ENCODE measurements at places on chromosomes 6 and 20.

DNA sequence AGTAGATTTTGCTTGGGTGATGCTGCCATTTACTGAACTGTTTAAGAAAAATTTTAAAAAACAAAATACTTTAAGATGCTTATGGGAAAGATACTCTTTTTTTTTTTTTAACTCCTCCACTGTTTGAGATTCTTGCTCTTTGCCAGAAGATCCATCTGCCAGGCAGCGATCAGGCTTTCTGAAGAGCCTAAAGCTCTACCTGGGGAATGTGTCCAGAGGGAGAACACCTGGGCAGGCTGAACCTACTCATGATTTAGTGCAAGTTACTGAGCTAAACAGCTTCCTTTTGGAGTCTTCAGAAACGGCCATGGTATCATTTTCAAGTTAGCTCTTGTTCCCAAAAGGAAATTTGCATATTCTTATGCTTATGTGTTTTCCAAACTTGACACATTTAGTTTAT, 23.5 kb upstream of the MLIP start:
- no peak for DNase-seq

GRCh38 chr6:5439749-5440148, 178.4 kb downstream of the FARS2 start:
- no peak for DNase-seq

DNA sequence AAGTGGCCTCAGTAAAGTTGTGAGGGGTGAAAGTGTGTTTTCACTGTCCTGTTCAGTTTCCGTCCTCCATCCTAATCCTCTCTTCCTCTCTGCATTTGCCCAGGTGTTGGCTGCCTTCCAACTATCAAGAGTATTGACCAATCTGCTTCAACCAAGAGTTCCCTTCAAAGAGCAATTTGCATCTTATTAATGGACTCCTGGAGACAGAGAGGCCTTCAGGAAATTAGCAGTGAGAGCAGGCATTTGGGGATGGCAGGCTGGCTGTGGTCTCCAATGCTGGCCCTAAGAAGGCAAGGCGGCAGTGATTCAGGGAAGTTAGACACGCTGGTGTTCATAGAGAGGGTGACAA, 77.2 kb downstream of the GPR6 start:
- no peak for DNase-seq

GRCh38 chr20:50516180-50516934, 6.2 kb downstream of the PTPN1 start:
- DNase-seq: no peak

GRCh38 chr6:32816746-32817204, at the start of gene HLA-DOB:
Gene HLA-DOB, minus strand, starts transcription at chr6:32817002. Its CDS starts 51 bp downstream, at chr6:32816951.
- no peak for DNase-seq

DNA sequence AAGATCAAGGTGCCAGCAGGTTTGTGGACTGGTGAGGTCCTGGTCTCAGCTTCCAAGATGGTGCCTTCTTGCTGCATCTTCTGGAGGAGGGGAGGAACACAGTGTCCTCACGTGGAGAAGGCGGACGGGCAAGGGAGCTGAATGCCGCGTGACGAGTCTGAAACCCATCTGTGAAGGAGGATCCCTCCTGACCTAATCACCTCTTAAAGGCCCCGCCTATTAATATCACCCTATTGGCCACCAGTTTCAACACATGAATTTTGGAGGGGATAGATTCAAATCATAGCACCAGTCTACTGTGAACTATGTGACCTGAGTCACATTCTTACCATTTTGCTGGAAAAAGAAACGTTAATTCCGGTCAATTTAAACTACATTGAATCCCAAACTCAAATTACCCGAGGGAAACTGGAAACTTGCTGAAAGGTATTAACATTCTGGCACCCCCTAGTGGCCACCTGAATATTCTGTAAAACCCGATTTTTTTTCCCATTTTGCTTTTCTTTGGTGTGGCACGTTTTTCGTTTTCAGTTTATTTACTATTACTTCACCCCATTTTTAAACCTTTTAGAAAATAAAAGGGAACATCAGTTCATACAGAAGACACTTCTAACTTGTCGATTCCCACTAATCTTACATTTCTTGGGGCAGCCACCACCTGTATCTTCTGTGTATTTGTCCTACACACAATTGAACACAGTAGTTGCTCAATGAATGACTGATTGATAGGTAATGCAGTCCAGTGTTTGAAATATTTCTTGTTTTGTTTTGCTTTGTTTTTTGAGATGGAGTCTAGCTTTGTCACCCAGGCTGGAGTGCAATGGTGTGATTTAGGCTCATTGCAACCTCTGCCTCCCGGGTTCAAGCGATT, 17.9 kb upstream of the CCDC170 start:
- DNase-seq: peak; percentile 59

DNA sequence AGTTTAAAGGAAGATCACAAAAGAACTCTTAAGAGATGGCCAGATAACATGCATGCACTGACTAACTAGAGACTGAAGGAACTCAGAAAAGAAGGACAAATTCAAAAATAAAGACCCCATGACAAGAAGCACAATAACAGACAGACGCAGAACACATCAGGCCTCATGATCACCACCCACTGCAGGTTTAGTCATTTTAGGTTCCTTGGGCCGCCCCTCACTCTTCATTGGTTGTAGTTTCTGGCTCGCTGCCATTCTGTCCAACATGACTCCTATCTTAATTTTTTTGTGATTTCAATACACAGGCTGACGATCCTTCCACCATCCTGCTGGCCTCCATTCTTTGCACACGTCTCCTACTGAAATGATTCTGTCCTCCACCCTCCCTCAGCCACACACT, 21.6 kb downstream of the STX7 start:
- DNase-seq: peak; percentile 41

- no peak for DNase-seq
Measured at GRCh38 chr6:10481101-10481500, 40.0 kb upstream of the GCNT2 start.

DNA sequence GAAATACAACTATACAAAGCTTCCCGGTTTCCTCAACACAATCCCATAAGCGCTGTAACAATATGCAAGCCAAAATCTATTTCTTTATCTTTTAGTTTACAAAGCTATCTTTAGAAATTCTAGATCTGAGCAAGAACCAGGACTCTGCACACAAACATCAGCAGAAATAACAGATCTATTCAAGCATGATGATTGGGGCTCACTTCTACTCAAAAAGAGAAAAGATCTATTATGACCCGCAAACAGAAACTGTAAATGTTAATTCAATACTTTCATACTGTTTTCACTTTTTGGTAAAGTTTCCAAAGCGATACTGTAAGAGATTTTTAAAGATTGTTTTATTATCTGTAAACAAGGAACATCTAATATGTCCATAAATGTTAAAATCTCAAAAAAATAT, 86.6 kb downstream of the SESN1 start:
- no peak for DNase-seq

DNA sequence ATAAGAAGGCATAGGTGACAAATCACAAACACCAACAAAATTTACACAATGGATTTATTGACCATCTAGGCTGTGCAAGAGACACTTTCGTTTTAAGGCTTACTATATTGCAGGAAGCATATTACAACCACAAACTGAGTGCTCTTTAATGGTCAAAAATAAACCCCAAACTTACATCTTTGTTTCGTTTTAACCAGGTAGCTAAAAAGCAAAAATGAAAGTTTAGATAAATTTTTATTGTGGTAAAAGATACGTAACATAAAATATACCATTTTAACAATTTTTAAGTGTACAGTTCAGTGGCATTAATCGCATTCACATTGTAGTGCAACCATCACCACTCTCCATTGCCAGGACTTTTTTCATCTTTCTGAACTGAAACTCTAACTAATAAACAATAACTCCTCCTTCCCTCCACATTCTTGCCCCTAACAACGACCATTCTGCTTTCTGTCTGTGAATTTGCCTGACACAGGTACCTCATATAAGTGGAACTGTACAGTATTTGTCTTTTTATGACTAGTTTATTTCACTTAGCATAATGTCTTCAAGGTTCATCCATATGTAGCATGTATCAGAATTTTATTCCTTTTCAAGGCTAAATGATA, 32.3 kb upstream of the DUSP22 start:
- DNase-seq: no peak

All from activated CD4-positive, alpha-beta T cell treated with anti-CD3 and anti-CD28 coated beads for 48 hours (primary cell).